A549 treated with AZD2906 at 1 μM for 4 hours (cell line): ENCODE measurements at places on chromosomes 12 and 14. TPM values are rescaled to one million over a fixed set of nuclear protein-coding genes. Genes with fewer than 3 reads are reported as not detected.

MUCL1 gene
- total RNA-seq, result not detected in 5 replicates

TMEM229B gene
- 0.17 to 0.32 TPM (median 0.19 TPM) in 5 replicates for total RNA-seq

TBC1D30 gene
- total RNA-seq, result 0.81 to 1.4 TPM (median 1.2 TPM) in 5 replicates

PCED1B gene
- 13.8 to 18.8 TPM (median 16.5 TPM) in 5 replicates for total RNA-seq

SERPINA9 gene
- 0.07 to 0.09 TPM in 2 of 5 replicates, not detected in the others for total RNA-seq

DHRS2 gene
- total RNA-seq, result 5.8 to 7.6 TPM (median 5.9 TPM) in 5 replicates

OVCH1 gene
- total RNA-seq, result not detected in 5 replicates

PGF gene
- 5.0 to 6.2 TPM (median 5.9 TPM) in 5 replicates for total RNA-seq

SYNDIG1L gene
- 0.03 TPM in 1 of 5 replicates, not detected in the others for total RNA-seq

C12orf75 gene
- 116 to 135 TPM (median 122 TPM) in 5 replicates for total RNA-seq

NT5DC3 gene
- total RNA-seq, result 24.5 to 31.2 TPM (median 25.7 TPM) in 5 replicates

TAS2R8 gene
- not detected in 5 replicates for total RNA-seq

FAM222A gene
- total RNA-seq, result 3.4 to 5.7 TPM (median 4.6 TPM) in 5 replicates

TMPRSS12 gene
- not detected in 5 replicates for total RNA-seq

STAT6 gene
- total RNA-seq, result 43.4 to 49.5 TPM (median 44.1 TPM) in 5 replicates

KRT77 gene
- not detected in 5 replicates for total RNA-seq

SPX gene
- total RNA-seq, result 3.9 to 4.5 TPM (median 4.1 TPM) in 5 replicates

GSG1 gene
- total RNA-seq, result 0.59 to 1.2 TPM (median 0.71 TPM) in 5 replicates

LRRK2 gene
- total RNA-seq, result 1.2 to 1.8 TPM (median 1.4 TPM) in 5 replicates

CEBPE gene
- total RNA-seq, result 0.06 TPM in 1 of 5 replicates, not detected in the others

AQP6 gene
- total RNA-seq, result not detected in 5 replicates

SLC5A8 gene
- total RNA-seq, result not detected in 5 replicates

HOXC5 gene
- total RNA-seq, result 0.63 to 1.0 TPM (median 0.91 TPM) in 5 replicates

NRL gene
- total RNA-seq, result 0.74 to 1.1 TPM (median 0.98 TPM) in 5 replicates

MORN3 gene
- total RNA-seq, result 0.15 to 0.27 TPM (median 0.23 TPM) in 5 replicates

MYH6 gene
- total RNA-seq, result 0.08 to 0.17 TPM (median 0.10 TPM) in 5 replicates

OR4E2 gene
- not detected in 5 replicates for total RNA-seq

CMKLR1 gene
- total RNA-seq, result 0.02 to 0.06 TPM (median 0.02 TPM) in 3 of 5 replicates, not detected in the others

FGF23 gene
- not detected in 5 replicates for total RNA-seq

KRT6B gene
- 0.05 to 0.07 TPM in 2 of 5 replicates, not detected in the others for total RNA-seq

CKAP4 gene
- total RNA-seq, result 70.5 to 79.4 TPM (median 77.9 TPM) in 5 replicates

SERPINA6 gene
- 1.4 to 2.0 TPM (median 1.6 TPM) in 5 replicates for total RNA-seq

AICDA gene
- total RNA-seq, result 0.11 to 0.26 TPM (median 0.15 TPM) in 5 replicates

IRAK3 gene
- total RNA-seq, result 1.0 to 1.6 TPM (median 1.4 TPM) in 5 replicates

FGF6 gene
- not detected in 5 replicates for total RNA-seq

GLIPR1 gene
- total RNA-seq, result 20.4 to 29.9 TPM (median 27.1 TPM) in 5 replicates

CLEC4C gene
- total RNA-seq, result not detected in 5 replicates

ACOT6 gene
- not detected in 5 replicates for total RNA-seq

CD9 gene
- 257 to 288 TPM (median 273 TPM) in 5 replicates for total RNA-seq

RERGL gene
- not detected in 5 replicates for total RNA-seq

OR6C2 gene
- not detected in 5 replicates for total RNA-seq

FAM90A1 gene
- total RNA-seq, result 0.07 to 0.20 TPM (median 0.15 TPM) in 5 replicates

EPYC gene
- not detected in 5 replicates for total RNA-seq

RNU4-1 gene
- total RNA-seq, result 97.7 TPM in 1 of 5 replicates, not detected in the others

SLC7A7 gene
- 18.9 to 31.0 TPM (median 23.9 TPM) in 5 replicates for total RNA-seq

TIMM9 gene
- total RNA-seq, result 61.5 to 83.4 TPM (median 64.5 TPM) in 5 replicates

RFX4 gene
- 0.06 to 0.18 TPM (median 0.08 TPM) in 3 of 5 replicates, not detected in the others for total RNA-seq
